ENCODE measurements at places on chromosomes 3 and 15. TPM values are rescaled to one million over a fixed set of nuclear protein-coding genes. Genes with fewer than 3 reads are reported as not detected.

DNA sequence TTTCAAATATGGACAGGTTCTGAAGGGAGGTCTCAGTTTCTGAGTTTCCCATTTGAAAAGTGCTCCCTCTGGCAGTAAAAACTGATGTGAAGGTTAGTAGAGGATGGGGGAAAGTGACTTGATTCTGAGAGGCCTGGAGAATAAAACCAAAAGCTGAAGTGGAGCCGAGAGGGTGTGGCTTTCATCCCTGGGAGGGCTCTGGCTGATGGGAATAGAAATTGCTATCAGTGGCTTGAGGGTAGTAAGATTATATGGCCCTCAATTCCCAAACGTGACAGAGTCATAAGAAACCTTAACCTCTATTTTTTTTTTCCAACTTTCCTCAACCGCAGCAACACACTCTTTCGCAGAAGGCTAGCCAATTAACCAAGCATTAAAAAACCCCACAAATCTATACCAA is 185.9 kb downstream of the MEIS2 start:
- DNase-seq = no peak

- DNase-seq = no peak
Measured at GRCh38 chr3:106229495-106230278, 360.9 kb upstream of the CBLB start.

- no peak for DNase-seq
Measured at GRCh38 chr3:114290911-114291901, 2.6 kb upstream of the TIGIT start.

DNA sequence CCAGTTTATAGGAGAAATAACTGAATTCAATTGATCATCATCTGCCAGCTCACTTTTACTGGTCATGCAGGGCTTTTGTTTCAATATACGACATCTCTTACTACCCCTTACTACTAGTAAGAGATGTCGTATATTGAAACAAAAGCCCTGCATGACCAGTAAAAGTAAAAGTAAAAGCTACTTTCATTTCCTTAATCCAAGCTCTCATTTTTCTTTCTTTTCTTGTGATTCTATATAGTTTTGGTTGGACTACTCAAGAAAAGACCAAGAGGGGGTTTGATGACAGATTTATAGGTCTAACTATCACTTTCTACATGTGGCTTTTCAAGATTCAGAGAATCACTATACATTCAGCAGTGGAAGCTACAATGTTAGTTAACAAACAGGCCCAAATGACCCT is 1237.3 kb downstream of the ROBO2 start:
- DNase-seq = no peak

DNA sequence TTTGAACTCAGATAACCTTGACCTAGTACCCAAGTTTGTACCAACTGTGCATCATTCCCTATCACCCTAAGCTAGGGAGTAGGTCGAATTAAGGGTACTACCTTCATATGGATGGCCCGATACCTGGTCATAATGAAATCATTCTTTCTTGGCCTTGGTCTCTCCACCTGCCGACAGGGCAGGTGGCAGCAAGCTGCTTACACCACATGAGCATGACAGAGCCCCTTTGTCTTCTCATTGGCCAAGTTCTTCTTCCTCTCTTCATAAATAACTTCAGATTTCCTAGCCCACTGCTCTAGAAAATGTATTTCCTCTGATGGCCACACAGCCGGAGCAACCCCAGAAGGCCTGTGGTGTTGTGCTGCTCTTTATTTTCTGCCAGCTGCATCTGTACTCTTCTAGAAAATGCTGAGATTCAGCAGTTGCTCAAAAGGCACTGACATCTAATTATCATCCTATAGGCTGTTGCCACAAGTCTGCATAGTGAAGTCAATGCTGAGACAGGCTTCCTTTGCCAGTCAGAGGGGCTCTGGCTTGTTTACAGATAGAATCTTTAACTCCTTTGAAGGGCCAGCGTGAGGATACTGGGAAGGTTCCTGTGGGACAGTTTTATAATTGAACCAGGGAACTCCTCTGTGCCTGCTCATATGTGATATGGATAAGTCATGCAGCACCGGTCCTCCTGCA is 304.2 kb downstream of the PTPRG start:
- DNase-seq = no peak

Gene AMT
- 9.7 TPM for polyA plus RNA-seq

Gene OR5K2
- not detected for polyA plus RNA-seq

Measured in urinary bladder (tissue), 4 donors.